ENCODE measurements at places on chromosomes 3 and 15.

DNA sequence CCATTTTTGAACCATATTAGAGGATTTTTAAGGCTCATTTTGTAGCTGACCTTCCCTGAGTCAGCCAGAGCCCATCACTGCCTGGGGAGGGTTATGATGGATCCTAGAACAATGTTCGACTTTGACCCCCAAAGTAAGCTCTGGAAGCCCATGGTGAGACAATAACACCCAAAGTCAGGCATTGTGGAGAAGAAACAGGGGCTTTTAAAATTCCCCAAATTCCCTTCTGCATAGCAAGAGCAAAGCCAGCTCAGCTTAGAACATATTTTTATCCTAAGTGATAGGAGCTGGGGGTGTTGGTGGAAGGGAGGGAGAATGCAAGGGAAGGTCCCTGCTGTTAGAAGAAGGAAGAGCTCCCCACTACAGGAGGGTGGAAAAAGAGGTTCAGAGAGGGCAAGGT is 4.0 kb downstream of the ITGA11 start:
- DNase-seq, result no peak

GRCh38 chr3:114285648-114286230 is 8.1 kb upstream of the TIGIT start:
- DNase-seq, result no peak

DNA sequence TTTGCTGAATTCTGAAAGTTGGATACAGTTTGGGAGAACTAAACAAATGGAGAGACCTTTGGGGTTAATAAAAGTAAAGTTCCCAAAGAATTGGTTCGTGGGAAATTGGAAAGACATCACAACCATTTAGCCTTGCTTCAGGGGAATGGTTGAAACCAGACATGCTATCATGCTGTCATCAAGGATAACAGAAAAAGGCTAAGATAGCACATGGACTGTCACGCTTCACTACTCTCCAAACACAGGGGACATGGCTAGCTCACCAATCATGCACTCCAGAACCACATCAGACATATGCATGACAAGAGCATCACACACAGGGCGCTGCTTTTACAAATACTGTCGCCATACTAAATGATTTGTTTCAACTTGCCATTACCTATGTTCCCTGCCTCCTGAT is 671.7 kb upstream of the ROBO1 start:
- no peak for DNase-seq

GRCh38 chr3:73669260-73669659 is 44.5 kb upstream of the PDZRN3 start:
- no peak for DNase-seq

DNA sequence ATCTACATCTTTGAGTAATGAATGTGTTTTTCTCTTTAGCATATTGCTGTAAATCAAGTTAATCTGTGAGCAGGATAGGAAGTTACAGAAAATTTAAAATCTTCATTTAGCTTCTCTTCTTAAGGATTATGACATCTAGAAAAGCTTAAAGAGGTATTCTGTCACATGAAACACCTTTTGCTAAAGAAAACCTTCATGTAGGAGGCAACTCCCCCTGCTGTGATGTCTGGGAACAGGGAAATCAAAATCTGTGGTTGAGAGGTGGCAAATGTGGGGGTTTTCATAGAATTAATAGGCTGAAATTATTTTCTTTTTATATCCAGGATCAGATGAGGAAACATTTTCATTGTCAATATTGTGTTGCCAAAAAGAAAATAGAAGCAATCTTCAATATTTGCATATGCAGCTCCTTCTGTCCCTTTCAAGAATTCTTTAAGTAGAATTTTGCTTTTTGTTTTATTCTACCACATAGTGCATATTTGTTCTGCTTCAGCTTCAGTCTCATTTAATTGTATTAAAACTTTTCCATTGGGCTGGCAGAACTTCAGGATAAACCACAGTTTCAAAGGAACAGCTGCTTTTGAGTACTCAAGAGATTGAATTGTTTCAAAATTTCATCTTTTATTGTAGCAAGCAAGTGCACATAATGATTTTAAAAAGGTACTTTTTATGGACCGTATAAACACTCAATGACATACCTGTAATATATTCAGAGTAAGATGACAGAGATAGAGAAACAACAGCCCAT is 128.4 kb downstream of the RAP2B start:
- DNase-seq, result no peak

- peak; percentile 3 for DNase-seq
These were observed 336.2 kb downstream of the ERC2 start for GRCh38 chr3:56131974-56132590.

DNA sequence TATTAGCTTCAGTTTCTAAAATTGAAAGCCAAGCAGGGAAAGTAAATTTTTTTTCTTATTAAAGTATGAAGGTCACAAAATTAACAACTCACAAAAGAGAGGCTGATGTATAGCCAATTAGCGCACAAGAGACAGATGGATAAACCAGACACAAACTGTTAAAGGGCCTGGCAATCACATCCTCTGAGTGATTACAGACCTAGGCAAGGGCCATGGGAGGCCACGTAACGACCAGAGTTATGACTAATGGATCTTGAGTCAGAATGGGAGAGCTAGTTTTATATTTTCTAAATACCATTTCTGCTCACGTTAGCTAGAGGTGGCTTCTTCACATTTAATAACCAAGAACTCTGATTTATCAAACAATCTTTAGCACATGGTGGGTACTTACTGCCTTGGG is 17.8 kb upstream of the SCAMP5 start:
- DNase-seq, result peak; percentile 51

- DNase-seq, result no peak
These were observed 438.9 kb downstream of the RAP2B start for GRCh38 chr3:153600896-153601295.

DNA sequence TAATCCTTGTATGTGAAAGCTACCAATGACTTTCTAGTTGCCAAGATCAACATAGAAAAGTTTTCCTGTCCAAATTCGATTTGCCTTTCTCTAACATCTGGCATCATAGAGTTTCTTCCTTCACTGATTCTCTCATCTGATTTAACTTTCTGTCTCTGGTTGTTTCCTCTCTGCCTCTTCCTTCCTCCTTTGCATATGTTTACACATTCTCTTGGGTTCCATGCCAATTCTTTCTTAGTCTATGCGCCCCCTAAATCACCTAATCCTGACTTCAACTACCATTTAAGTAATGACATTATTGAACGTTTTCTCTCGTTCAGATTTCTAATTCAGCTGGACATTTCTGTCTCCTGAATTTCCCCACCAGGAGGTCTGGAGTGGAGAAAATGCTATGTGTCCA is 561.9 kb upstream of the TGFBR2 start:
- DNase-seq, result no peak

DNA sequence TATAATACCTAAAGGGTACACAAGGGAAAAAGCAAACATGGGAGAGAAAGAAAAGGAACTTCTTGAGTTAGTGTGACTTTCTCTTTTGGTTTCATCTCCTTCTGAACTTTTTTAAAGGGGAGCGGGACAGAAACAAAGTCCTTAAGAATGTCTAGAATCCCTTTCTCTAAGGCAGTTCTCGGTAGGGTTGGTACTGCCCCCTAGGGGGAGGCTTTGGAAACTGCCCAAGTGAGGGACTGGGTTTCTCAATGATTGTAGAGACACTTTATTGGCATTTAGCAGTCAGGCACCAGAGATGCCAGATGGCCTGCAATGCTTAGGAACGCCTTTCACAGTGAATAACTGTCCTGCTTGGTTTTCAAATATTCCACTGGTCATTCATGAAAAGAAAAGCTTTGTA is 172.7 kb downstream of the WDR72 start:
- peak; percentile 23 for DNase-seq

GRCh38 chr3:142501004-142501926 is 53.4 kb upstream of the XRN1 start:
- no peak for DNase-seq

DNA sequence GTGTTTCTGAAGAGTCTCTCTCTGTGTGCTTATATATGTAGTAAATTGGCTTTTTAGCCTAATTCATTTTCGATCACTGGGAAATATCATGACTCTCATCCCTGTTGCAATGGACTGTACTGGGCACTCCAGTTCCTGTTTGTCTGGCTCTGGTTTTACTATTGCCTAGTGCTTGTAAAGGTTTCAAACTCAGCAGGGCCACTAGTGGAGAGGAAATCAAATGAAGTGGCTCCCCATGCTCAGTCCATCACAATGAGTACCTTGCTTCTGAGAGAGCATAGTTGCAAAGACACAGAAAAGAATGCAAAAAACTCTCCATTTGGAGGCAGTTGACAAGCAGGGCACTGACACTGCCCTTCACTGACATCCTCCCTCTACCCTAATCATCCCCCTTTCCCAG is 167.8 kb downstream of the TAFA4 start:
- DNase-seq, result no peak

- no peak for DNase-seq
These were observed 133.0 kb upstream of the UMPS start for GRCh38 chr3:124597273-124597672.

DNA sequence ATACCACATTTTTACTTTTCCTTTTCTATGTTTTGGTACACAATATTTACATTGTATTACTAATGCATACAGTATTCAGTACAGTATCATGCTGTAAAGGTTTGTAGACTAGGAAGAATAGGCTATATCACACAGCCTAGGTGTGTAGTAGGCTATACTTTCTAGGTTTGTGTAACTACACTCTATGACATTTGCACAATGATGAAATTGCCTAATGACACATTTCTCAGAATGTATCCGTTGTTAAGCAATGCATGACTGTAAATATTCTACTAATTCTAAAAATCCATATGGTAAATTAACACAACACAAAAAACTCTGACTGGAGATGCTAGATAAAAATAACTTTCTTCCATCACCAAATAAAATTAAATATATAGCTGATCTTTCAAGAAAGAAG is 16.2 kb downstream of the NEDD4 start:
- no peak for DNase-seq

DNA sequence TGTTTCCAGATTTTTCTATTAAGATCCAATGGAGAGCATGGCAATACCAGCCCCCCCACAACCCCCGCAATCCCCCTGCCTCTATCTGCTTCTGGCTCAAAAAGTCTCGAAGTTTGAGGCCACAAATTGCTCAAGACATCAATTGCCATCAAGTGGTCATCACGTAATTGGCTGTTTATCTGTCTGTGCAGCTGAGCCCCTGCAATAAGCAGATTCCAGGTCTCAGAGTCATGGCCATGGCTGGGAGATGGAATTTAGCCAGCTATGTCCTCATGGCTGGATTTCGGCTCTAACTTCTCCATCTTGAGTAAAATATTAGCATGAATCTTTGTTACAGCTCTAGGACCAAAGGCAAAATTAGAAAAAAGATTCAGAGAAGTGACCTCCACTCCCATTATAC is 22.7 kb downstream of the SSUH2 start:
- no peak for DNase-seq

DNA sequence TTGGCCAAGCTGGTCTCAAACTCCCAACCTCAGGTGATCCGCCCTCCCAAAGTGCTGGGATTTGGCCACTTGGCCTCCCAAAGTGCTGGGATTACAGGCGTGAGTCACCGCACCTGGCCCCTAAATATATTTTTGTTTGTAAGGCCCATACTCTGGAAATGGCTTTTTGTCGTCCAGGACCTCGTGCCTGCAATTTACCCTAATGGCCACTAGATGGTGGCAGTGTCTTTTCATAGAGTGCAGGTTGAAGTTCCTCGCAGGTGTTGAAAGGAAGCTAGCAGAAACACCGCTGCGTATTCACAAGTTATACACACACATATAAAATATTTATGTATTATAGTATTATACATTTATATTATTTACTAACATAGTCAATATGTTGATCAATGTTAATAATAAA is 97.2 kb downstream of the LRTM1 start:
- peak; percentile 12 for DNase-seq

DNA sequence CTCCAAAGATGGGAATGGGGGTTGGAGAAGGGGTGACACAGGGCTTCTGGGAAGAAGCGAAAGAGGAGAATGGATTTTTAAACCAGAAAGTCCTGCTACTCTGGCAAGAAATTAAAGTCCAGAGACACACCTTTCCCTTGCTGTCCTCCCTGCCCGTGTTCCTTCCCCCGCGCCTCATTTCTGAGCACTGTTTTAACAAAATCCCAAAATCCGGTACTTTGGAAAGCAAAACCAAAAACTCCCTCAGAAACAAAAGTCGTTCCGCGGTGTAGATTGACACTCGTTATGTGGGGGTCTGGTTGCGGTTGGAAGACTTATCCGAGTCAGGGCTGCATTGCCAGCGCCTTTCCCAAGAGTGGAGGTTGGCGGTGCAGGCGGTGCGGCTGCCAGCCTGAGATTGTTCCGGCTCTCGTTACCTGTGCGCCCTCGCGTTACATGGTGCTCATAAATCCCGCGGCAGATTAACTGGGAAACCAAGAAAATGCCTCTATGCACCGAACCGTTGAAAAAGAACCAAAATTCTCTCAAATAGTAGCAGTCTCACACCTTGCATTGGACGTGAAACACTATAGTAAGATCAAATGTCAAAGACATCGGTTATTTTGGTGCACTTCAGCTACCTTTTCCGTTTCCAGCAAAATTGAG is 217.7 kb downstream of the MEIS2 start:
- no peak for DNase-seq

- no peak for DNase-seq
These were observed 15.2 kb downstream of the PRICKLE2 start for GRCh38 chr3:64209866-64210621.

DNA sequence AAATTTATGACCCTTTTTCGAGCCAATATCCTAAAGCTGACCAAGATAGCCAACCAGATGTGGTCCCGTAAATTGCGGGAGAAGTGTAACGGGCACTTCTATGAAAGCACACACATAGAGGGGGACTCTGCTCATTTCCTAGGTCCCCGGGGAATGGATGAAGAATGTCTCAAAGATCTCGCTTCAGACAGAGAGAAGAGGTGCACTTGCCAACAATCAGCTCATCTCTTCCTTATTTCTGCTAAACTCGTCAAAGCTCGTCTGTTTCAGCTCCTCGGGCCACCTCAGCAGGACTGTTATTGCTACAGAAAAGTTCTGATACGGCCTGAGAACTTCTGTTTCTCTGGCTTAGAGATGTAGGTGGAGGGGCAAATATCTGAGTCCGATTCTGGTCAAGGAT is 71.8 kb downstream of the TM2D3 start:
- DNase-seq, result no peak

DNA sequence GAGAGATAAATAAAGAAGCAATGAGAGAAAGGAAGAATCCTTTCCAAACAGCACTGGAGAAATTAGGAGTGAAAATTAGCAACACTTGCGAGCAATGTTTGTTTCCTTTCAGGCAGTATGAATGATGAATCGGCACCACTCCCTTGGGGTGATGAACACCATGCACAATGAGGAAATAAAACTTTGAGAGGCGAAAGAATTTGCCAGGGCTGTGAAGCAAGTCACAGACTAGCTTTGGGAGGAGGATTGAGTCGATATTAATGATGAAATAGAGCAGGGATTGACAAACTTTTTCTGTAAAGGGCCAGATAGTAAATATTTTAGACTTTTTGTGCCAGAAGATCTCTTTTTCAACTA is 237.7 kb downstream of the AGBL1 start:
- no peak for DNase-seq

- no peak for DNase-seq
These were observed 532.2 kb downstream of the NTRK3 start for GRCh38 chr15:87724330-87724729.

GRCh38 chr3:133447750-133448477 is 48.1 kb downstream of the BFSP2 start:
- DNase-seq, result no peak

DNA sequence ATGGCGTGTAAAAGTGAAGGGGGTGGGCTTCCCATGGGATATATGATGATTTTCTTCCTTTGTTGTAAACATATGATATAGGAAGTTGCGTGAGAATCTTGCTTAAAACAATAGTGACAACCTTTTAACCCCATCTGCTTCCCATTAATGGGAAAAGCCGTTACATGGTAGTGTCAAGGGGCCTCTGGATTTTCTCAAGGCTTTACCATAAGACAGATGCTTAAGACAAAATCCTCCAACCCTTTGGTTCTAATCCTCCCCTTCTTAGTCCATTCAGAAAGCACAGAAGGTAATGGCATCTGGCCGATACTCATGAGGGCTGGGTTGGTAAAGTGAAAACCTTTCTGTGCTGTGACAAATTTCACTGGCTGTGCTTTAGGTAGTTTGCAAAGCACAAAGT is 25.0 kb downstream of the DPH3 start:
- no peak for DNase-seq
